Activated CD8-positive, alpha-beta memory T cell treated with anti-CD3 and anti-CD28 coated beads for 36 hours (primary cell): ENCODE measurements at places on chromosomes 7 and 10. TPM values are rescaled to one million over a fixed set of nuclear protein-coding genes. Genes with fewer than 3 reads are reported as not detected.

FRG2B gene
- not detected for total RNA-seq

NPFFR1 gene
- not detected for total RNA-seq

GJD4 gene
- not detected for total RNA-seq

GIMAP1 gene
- total RNA-seq: 3.6 TPM

PPP1R17 gene
- not detected for total RNA-seq

MYO1G gene
- 316 TPM for total RNA-seq

PKD1L1 gene
- 0.08 TPM for total RNA-seq

TMEM270 gene
- total RNA-seq: not detected

ADD3 gene
- total RNA-seq: 31.4 TPM

CRYGN gene
- total RNA-seq: not detected

SPDYE1 gene
- total RNA-seq: not detected

PRKCQ gene
- total RNA-seq: 44.8 TPM

PILRA gene
- 0.48 TPM for total RNA-seq

MKX gene
- total RNA-seq: 0.30 TPM
